ENCODE measurements at places on chromosomes 12 and 14.

- DNase-seq = no peak
Observed at GRCh38 chr12:125586441-125586840, 521.2 kb downstream of the AACS start.

DNA sequence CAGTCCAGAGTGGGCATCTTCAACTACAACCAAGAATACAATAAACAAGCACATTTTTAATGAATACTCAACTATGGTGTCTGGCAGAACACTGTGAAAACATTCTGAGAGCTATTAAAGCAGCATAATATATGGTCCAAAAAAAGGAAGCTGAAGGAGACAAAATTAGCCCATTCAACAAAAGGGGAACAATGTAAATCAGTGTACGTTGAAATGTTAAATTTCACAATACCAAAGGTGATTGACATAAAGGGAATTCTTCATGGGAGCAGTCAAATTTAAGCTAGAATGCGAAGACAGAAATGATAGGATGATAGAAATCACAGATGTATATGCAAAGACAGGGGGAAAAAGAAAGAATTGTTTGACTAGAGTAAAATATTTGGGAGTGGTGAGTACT, 41.3 kb upstream of the SYCP3 start:
- no peak for DNase-seq

GRCh38 chr12:132235116-132235820, 91.0 kb downstream of the NOC4L start:
- DNase-seq = no peak

- no peak for DNase-seq
Observed at GRCh38 chr14:35284506-35284905, 7.7 kb upstream of the PSMA6 start.

GRCh38 chr12:72230589-72230988, 41.6 kb upstream of the TRHDE start:
- peak; percentile 36 for DNase-seq

GRCh38 chr14:33792009-33792719, 158.7 kb downstream of the EGLN3 start:
- DNase-seq = no peak

DNA sequence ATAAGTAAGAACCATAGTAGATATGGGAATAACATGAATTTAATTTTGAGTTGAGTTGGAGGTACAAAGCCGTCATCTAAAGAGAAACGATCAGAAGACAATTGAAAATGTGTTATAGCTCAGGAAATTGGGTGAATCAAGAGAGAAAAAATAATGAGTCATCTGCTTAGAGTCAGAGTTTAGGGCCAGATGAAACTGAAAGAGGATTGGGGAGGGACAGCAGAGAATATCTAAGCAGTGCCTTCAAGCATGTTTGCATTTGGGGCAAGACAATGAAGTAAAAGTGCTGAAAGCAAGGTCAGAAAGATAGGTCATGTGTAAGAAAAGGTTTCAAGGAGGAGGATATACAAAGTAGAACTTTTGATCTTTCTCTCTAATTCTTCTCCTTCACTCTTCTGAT, 49.4 kb downstream of the SLC15A5 start:
- DNase-seq = no peak

DNA sequence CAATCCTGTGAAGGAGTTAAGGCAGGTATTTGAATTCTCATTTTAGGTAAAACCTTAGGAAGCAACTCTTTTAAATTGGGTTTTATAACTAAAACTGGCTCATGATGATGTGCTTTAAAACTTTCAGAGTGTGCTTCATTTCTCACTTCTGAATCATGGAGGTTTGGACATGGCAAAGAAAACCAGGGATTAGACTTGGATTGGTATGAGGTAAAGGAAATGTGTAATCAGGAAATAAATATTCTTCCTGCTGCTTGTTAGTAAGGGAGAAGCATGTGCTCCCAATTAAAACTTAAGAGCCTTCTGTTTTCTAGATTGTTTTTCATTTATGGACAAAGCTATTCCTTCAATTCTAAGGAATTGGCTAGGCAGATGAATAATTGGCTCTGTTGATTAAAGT, 57.4 kb downstream of the FBXO33 start:
- peak; percentile 43 for DNase-seq

DNA sequence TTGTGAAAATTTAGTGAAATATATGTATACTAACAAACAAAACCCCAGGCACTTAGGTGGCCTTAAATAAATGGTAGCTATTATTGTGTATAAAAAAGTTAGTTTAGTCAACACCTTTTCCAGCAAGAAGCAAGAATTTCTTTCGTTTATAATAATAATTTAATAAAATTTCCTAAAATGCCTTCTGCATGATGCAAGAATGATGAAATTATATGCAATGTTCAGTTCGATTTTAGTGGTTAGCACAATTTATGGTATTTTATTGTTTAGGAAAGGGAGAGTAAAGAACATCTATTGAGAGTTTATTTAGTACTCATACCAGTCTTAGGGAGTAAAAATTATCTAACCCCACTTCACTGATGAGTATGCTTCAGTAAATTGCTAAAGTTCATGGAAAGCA, 290.8 kb downstream of the APAF1 start:
- DNase-seq = no peak

DNA sequence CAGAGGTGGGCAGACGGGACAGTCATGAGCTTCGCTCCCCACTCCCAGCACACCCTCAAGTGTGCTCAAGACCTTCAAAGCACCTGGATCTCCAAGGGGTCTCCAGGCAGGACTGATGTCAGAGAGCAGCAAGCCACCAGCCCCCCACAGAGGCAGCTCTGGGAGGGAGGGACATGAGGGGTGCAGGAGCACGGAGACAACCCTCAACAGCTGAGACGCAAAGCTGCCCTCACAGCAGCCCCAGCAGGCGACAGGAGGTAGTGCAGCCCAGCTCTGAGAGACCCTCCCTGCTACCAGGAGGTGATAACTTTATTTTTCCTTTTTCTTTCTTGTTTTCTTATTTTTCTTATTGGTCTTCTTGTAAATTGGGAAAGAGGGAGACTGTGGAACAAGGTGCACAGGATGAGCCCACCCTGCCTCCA, 17.9 kb downstream of the SIVA1 start:
- peak; percentile 18 for DNase-seq

DNA sequence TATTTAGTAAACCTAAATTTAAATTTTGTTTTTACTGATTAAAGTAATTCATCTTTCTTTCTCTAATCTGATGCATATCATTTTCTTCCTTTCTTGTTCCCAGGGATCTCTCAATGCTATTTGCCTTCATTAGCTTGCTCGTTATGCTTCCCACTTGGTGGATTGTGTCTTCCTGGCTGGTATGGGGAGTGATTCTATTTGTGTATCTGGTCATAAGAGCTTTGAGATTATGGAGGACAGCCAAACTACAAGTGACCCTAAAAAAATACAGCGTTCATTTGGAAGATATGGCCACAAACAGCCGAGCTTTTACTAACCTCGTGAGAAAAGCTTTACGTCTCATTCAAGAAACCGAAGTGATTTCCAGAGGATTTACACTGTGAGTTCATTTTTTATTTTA, 48.6 kb downstream of the VEZT start:
- DNase-seq = no peak

DNA sequence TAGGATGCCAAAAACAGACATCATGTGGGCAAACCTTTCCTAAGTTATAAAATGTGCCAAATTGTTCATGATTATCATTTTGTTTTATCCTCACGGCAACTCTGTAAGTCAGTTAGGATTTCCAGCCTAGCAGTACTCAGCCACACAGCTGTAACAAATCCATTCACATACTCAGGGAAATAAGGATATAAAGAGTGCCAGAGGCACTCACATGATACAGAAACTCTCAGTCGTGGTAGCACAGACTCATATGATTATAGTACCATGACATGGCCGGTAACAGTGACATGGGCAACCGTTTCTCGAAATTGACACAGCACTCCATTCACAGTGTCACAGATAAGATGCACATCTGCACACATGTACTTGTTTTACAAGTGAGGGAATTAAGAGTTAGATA, 344.2 kb downstream of the LRIG3 start:
- DNase-seq = no peak

DNA sequence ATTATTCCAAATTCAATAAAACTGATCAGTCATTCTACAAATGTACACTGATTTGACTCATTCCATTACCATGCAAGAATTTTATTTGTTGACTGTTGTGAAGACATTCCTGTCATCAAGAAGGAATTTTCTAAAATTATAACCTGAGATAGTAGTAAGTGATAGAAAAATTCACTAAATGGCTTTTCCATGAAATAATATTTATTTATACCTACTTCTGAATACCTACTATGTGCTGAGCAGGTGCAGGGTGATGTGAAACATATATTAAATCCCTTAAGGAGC, 841.7 kb downstream of the NRXN3 start:
- DNase-seq = no peak

GRCh38 chr14:57863471-57863870, 2.4 kb downstream of the SLC35F4 start:
- no peak for DNase-seq
